Activated naive CD4-positive, alpha-beta T cell treated with anti-CD3 and anti-CD28 coated beads, Interleukin-2, amount 10 ng/mL, durations not matched to agents 5 hours and 36 hours (primary cell): ENCODE measurements at places on chromosomes 13 and 19. TPM values are rescaled to one million over a fixed set of nuclear protein-coding genes. Genes with fewer than 3 reads are reported as not detected.

CARM1 gene
- 35.0 TPM for total RNA-seq

CEACAM5 gene
- total RNA-seq: not detected

FREM2 gene
- not detected for total RNA-seq

TLE6 gene
- total RNA-seq: 1.2 TPM

GPR18 gene
- 17.0 TPM for total RNA-seq

GPR42 gene
- total RNA-seq: not detected

ZNF724 gene
- total RNA-seq: 11.4 TPM

PDX1 gene
- total RNA-seq: not detected

POLR1G gene
- 6.7 TPM for total RNA-seq

PRR19 gene
- total RNA-seq: 0.30 TPM

PSG3 gene
- total RNA-seq: not detected

KIR2DL4 gene
- total RNA-seq: not detected

LRRC25 gene
- 0.28 TPM for total RNA-seq

C19orf73 gene
- 2.5 TPM for total RNA-seq

IGFL1 gene
- total RNA-seq: not detected
